ENCODE measurements at places on chromosomes 6 and 20.

GRCh38 chr6:17179530-17180073 is 77.8 kb downstream of the STMND1 start:
- DNase-seq = no peak

GRCh38 chr6:47836046-47836445 is 54.2 kb downstream of the OPN5 start:
- no peak for DNase-seq

DNA sequence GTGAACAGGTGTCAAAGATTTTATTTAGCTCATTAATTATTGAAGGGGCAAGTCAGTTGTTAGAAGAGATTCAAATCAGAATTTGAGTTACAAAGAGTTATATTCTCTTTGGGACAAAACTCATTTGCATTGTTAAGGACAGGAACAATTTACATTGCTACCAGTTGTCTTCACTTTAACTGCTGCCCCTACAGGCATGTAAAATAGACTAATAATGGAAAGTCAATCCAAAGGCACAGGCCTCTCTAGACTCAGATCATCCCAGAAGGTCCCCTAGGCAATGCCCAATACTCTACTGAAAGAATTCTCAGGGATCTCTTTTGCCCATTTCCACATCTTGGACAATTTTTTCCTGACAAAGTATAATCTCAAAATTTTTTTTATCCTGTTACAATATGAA is 95.7 kb downstream of the SCP2D1 start:
- DNase-seq = no peak

GRCh38 chr6:117531346-117531745 is 48.9 kb downstream of the DCBLD1 start:
- no peak for DNase-seq

GRCh38 chr6:15263780-15264374 is 18.0 kb downstream of the JARID2 start:
- no peak for DNase-seq

DNA sequence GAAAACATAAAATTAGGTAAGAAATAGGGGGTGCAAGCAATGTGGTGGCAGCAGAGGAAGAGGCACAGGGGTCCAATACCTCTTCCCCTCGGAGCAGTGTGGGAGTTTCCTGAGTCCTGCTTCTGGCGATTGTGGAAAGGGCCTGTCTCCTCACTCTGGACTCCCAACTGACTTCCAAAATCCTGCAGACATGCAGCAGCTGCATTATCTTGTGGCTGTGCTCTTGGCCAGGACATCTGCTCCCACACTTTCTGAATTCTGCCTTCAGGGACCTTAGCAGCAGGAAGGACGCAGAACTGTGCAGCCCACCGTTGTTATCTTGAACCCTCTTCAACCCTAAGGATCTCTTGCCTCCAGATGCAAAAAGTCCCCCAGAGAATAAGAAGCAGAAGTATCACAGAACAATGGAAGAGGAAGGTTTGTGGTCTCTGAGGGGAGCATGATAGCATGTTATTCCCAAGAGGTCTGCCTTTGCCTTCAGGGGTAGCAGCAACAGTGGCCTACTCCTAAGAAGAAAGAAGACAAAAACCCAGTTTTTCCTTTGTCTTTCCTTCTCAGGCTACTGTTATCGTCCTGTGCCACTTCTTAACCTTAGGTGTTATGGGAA is 102.5 kb upstream of the EMILIN3 start:
- no peak for DNase-seq

GRCh38 chr6:90118069-90118468 is 178.6 kb downstream of the BACH2 start:
- DNase-seq = no peak

DNA sequence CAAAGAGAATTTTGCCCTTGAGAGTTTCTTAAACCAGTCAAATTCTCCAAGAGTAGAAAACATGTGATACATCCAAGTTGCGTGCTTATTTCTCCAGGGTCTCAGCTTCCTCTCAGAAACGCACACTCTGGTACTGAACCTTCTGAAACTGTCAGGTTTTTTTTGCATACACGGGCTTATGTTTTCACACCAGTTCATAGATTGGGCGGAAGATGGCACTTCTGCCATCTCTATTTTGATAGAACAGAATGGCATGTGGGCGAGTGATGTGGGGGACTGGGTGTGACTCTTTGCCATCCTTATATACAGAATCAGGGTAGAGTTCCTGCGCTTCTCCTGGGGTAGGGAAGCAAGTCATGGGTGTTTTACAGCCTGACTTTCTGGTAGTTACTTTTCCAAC is 56.4 kb downstream of the ADTRP start:
- DNase-seq = no peak

GRCh38 chr6:150934380-150934779 is 68.9 kb downstream of the MTHFD1L start:
- no peak for DNase-seq
